MV-4-11 (cell line): ENCODE measurements at places on chromosomes 2 and 18.

- peak; percentile 13 for DNase-seq
These were observed 26.9 kb downstream of the GPR55 start for GRCh38 chr2:230898016-230898712.

DNA sequence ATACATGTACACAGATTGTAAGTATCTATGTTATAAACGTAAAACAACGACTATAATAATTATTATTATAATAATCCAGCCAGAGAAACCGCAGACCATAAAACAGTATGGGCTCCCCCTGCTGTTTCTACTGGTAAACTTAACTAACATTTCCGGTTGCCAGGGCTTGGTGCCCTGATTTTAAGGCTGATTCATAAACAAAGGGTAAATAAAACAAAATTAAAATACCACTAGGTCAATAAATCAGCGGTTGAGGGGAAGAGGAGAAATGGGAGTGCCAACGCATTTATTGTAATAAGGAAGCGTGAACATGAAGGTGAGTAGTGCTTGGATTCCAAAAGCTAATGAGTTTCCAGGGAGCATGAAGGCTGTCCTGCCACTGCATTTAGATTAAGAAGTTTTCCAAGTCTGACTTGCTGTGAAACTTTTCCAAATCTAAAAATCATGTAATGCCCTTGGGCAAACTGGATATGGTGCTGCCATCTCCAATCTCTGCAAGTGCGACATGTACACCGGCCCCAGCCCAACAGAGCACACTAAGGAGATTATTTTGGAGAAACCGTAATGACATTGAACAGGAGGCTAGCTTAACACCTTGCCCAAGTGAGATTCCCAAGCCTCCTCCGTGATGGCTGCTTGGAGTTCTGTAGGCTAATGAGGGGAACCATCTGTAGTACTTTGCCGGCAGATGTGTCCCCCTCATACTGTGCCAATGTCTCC lies 50.7 kb upstream of the HNRNPA3 start:
- DNase-seq: peak; percentile 10

DNA sequence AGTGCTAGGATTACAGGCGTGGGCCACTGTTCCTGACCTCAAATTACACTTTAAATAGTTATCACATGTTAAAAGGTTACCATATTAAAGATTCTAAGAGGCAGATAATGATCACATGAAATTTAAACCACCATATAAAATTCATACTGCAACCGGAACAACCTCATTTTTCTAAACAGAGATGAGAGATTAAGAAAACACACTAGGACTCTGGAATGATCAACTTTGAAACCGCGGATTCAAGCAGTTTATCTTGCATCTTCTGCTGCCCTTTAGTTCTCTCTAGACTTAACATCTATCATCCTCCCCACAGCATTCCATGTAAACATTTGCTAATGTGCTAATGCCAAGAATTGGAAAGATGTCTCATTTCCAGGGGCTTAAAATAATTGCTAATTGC lies 115.8 kb downstream of the PIGN start:
- no peak for DNase-seq

GRCh38 chr2:40558761-40559160 lies 106.9 kb upstream of the SLC8A1 start:
- peak; percentile 94 for DNase-seq

- DNase-seq: peak; percentile 92
These were observed 5.1 kb downstream of the FECH start for GRCh38 chr18:57581301-57581934.

GRCh38 chr18:28804512-28805202 lies 627.7 kb upstream of the CDH2 start:
- DNase-seq: peak; percentile 4

DNA sequence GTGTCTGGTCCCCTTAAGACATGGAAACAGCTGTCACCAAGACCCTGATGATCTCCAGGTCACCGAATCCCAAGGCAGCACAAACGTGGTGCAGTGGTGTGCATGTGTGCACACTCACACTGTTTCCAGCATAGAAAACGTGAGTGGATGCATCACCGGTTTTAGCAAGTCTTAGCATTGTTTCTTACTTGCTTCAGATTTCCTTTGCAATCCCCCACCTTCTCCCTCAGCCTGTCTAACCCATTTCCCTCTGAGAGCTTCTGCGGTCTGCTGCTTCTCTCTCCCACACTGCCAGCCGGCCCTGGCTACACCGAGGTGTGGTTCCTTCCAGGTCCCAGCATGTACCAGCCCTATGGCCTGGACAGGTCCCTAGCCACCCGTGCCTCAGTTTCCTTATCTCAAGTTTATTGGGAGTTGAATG lies 343.4 kb upstream of the HS6ST1 start:
- DNase-seq: peak; percentile 3

DNA sequence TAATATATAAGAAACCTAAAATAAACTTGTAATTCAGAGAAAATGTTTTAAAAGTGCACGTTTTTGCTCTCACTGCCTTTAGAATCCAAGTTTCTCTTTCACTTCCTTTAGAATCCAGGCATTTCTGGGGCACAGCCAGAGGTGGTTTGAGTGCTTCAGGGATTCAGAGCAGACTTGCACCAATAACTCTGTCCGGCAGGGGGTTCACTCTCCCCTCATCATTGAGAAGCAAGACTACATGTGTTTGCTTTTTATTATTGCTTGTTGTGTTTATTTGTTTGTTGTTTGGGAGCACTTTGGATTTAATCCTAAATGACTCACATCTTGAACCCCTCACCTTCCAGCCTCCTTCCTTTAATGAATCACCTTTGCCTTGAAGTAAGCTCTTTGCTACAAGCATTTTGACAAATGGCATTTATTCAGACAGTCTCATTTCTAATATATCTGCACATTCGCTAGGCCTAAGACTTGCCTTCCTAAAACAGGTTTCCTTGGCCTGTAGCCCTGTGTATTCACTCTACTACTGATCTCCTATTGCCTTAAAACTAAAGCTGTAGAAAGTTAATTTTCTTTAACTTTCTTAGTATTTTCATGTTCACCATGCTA lies 233.5 kb upstream of the ATP5MC3 start:
- peak; percentile 70 for DNase-seq

- no peak for DNase-seq
These were observed 11.7 kb downstream of the FZD5 start for GRCh38 chr2:207758025-207758424.

GRCh38 chr2:204428675-204429074 lies 116.6 kb upstream of the PARD3B start:
- DNase-seq: no peak

DNA sequence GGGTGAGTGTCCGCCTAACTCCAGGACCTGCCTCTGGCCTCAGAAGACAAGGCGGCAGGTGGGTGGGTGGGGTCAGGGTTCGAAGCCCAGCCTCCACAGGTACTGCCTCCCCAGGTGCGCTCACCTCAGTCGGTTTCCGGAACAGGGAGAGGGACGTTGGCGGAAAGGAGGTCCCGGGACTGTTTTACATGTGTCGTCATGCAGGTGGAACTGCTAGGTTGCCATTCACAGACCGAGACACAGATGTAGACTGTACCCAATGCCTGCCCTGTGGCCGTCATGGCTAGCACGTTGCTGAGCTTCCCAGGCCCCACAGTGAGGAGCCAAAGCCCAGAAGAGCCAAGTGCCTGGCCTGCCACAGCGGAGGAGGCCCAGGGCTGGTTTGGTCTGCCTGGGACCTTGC lies 284.0 kb upstream of the HS6ST1 start:
- DNase-seq: no peak

- DNase-seq: no peak
These were observed 454.3 kb upstream of the MEX3C start for GRCh38 chr18:51651761-51652160.

DNA sequence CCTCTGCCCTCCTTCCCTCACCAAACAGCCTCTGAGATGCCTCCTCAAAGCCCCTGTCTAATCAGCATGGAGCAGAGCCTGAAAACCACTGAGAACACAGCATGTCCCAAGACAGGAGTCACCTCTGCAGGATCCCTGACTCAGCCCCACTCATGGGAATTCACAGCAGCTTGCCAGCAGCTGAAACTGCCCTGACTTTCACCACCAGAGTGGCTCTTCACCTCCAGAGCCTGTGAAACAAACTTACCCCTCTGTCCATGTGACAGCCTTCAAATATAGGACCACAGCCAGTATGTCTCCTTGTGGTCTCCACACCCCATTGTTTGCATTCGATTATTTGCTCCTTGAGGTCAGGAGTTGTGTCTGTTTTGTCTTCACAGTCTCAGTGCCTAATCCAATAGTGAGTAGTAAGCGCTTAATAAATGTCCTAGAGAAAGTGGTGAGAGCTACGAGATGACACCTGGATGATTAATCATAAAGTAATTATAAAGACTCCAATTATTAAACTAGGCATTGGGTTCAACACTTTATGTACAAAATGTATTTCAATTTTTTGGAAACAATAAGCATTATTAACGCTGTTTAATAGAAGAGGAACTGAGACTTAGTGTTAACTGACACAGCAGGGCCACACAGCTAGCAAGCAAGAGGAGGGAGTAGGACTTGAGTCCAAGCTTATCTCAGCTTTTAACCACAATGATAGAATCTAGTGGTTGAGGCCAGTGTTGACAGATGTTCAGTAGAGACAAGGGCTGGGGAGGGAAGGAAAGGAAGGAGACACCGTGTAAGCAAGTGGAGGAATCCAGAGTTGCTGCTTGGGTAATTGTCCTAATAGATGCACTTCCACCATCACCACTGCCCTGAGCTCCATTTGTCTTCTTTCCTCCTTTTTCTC lies 358.7 kb upstream of the TNP1 start:
- peak; percentile 99 for DNase-seq

- no peak for DNase-seq
These were observed 96.0 kb downstream of the UXS1 start for GRCh38 chr2:106098081-106098480.

GRCh38 chr2:85248773-85249509 lies 78.8 kb downstream of the TGOLN2 start:
- DNase-seq: no peak

DNA sequence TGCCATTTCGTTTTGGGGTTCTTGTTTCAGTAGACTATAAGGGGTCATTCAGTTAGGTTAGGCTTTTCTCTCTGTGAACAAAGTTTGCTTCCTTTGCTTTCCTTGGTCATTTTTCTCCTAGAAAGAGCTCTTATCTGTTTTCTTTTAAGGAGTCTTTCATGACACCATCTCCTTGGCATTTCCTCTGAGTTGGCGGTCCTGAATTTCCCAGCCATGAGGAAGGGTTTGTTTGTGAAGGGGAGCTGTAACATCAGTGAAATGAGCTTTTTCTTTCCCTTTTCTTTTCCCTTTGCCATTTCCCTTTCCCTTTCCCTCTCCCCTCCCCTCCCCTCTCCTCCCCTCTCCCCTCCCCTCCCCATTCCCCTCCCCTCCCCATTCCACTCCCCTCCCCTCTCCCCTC lies 61.7 kb downstream of the MAP4K4 start:
- no peak for DNase-seq

- DNase-seq: no peak
These were observed 73.7 kb downstream of the RBMS1 start for GRCh38 chr2:160419776-160420505.

GRCh38 chr18:9861157-9861556 lies 24.6 kb upstream of the TXNDC2 start:
- DNase-seq: no peak

DNA sequence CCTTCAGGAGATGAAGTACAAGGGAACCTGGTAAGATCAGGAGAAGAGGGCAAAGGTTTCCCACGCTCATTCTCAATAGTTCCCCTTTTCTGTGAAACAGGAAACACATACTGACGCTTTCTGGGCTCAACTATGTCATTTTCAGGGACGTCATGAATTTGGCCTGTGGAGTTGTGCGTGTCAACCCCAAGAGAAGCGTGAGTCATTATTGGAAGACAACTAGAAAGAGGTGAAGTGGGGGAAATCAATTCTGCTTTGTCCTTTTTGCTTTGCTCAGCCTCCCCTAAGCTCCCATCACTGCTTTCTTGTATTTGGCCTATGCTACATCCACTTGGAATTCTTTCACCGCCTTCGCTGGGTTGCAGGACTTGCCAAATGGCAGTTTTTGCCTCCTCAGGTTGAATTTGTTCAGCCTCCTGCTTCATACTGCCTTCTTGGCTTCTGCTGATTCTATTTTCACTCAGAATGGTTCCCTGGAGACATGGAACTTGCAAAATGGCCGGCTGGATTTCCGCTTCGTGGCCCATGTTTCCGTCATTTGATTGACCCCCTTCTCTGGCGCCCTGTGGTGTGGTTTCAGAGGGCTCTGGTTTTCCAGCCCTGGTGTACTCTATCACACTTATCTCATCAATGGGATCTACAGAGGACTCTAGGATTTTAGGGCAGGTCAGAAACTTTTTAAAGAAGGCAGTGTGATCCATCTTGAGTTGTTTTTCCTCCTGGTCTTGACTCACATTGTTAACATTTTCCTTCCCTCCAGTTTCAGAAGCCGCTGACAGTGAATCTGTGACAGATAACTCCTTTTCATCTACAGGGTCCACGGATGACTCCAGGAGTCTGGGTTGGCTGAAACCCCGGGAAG lies 93.3 kb downstream of the ALPK2 start:
- DNase-seq: peak; percentile 92

DNA sequence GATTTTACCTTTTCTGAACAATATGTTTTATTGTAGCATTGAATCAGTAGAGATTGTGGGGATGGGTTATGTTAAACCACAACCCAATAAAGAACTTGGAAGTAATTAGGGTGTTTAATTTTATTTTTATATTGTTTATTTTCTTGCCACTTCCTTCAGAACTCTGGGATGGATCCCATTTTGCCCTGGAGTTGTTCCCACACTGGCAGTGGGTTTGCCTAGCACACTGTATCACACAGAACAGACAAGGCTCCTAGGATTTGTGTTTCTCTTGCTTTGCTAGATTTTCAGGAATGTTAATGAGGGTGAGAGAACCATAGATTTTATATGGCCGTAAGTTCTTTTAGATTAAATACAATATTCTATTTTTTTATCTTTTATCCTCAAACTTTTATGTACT lies 59.0 kb downstream of the TANK start:
- no peak for DNase-seq

GRCh38 chr2:168781191-168781817 lies 21.1 kb upstream of the NOSTRIN start:
- DNase-seq: no peak

GRCh38 chr2:217086038-217086522 lies 226.2 kb upstream of the TNP1 start:
- peak; percentile 89 for DNase-seq

DNA sequence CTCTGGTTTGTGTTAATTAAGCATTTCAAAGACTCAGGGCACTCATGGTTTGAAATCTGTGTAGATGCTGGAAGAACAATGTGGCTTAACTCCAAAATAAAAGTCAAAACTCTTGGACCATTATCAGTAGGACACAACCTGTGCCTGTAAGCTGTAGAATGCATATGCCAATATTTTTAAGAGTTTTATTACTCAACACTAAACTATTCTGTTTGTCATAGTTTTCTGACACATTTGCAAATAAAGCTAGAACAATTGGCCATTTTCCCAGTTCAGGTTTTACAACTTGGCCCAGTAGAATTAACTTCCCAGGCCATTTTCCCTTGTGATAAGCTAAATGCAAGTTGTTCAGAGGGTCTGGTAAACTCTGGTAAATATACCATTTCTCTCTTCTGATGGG lies 713.1 kb downstream of the CBLN2 start:
- DNase-seq: no peak

DNA sequence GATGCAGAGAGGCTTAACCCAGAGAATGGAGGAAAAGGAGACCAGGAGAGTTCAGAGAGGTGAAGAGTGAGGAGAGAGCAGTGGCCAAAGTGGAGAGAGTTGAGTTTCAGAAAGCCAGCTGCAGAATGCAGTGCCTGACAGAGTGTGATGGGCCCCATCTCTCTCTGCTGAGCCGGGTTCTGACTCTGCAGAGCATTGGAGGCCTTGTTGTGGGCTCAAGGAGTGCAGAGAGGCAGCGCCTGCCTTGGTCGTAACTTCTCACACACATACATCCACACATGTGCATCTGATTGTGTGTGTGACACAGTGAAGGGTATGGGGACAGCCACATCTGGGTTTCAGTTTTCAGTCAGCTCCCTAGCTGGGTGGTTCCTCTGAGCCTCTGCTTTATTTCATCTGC lies 58.8 kb downstream of the AGAP1 start:
- DNase-seq: no peak

- no peak for DNase-seq
These were observed 260.8 kb downstream of the RDH14 start for GRCh38 chr2:18299423-18300212.
